ENCODE measurements at places on chromosomes 7 and 10. TPM values are rescaled to one million over a fixed set of nuclear protein-coding genes. Genes with fewer than 3 reads are reported as not detected.

Gene LIPN
- not detected for total RNA-seq

Gene NODAL
- not detected for total RNA-seq

Gene SFXN3
- 56.6 TPM for total RNA-seq

Gene EGR2
- total RNA-seq, result 0.90 TPM

Gene SEC61A2
- total RNA-seq, result 8.9 TPM

Gene ABCA13
- not detected for total RNA-seq

Gene TRIM4
- 26.3 TPM for total RNA-seq

Gene LEP
- under 0.01 TPM for total RNA-seq

Gene FXYD4
- not detected for total RNA-seq

Gene CALY
- total RNA-seq, result not detected

Gene CDNF
- 1.2 TPM for total RNA-seq

Gene ASZ1
- total RNA-seq, result not detected

Gene NCF1
- not detected for total RNA-seq

Gene OR13A1
- not detected for total RNA-seq

Gene TLX1
- total RNA-seq, result not detected

Gene LIPJ
- total RNA-seq, result 0.09 TPM

Gene SLC26A4
- total RNA-seq, result 0.65 TPM

Gene CALCR
- total RNA-seq, result not detected

Gene APBB1IP
- 5.9 TPM for total RNA-seq

Gene EPHB6
- total RNA-seq, result 11.0 TPM

Gene PTPRZ1
- total RNA-seq, result 0.72 TPM

Gene MMP21
- 0.09 TPM for total RNA-seq

Gene PAPOLB
- not detected for total RNA-seq

Gene C7orf57
- total RNA-seq, result 0.09 TPM

Gene SEMA3E
- total RNA-seq, result 0.98 TPM

Gene RBP3
- total RNA-seq, result not detected

Gene STARD3NL
- 72.3 TPM for total RNA-seq

Gene STRIP2
- total RNA-seq, result 6.9 TPM

Gene UNC5B
- 20.6 TPM for total RNA-seq

Gene DNAH11
- total RNA-seq, result 2.7 TPM

Gene CYP3A7
- 0.74 TPM for total RNA-seq

Gene SNCG
- total RNA-seq, result 2.8 TPM

Gene MICALL2
- total RNA-seq, result 28.9 TPM

Gene CHAT
- not detected for total RNA-seq

Gene DENND2A
- total RNA-seq, result 10.8 TPM

Gene PPP1R3C
- 92.6 TPM for total RNA-seq

Gene CDK1
- total RNA-seq, result 82.9 TPM

Gene TYW1B
- 0.99 TPM for total RNA-seq

Gene CCL26
- 1.2 TPM for total RNA-seq
